ENCODE measurements at places on chromosomes 12 and 14. TPM values are rescaled to one million over a fixed set of nuclear protein-coding genes. Genes with fewer than 3 reads are reported as not detected.

GRCh38 chr14:36363704-36364103, 43.3 kb upstream of the MBIP start:
- H3K36me3 ChIP-seq: no peaks in the 10 kb centered on the region
- no peaks in the 10 kb centered on the region for H3K27me3 ChIP-seq
- no peak overlapping the region for H3K27ac ChIP-seq
- H3K4me1 ChIP-seq: no peaks in the 10 kb centered on the region
- no peak overlapping the region for H3K4me3 ChIP-seq
- no peak for DNase-seq

GRCh38 chr14:67357969-67358354, 1.6 kb downstream of the ATP6V1D start:
- no peak overlapping the region for H3K27ac ChIP-seq
- H3K4me3 ChIP-seq: peak overlapping the region; percentile 97
- no peak for DNase-seq
- H3K27me3 ChIP-seq: no peaks in the 10 kb centered on the region
- peaks cover 9% of the 10 kb centered on the region for H3K4me1 ChIP-seq

GRCh38 chr12:116628989-116629388, 69.8 kb downstream of the MAP1LC3B2 start:
- no peaks in the 10 kb centered on the region for H3K36me3 ChIP-seq
- H3K4me1 ChIP-seq: no peaks in the 10 kb centered on the region
- no peaks in the 10 kb centered on the region for H3K27me3 ChIP-seq
- DNase-seq: no peak
- no peak overlapping the region for H3K4me3 ChIP-seq

DNA sequence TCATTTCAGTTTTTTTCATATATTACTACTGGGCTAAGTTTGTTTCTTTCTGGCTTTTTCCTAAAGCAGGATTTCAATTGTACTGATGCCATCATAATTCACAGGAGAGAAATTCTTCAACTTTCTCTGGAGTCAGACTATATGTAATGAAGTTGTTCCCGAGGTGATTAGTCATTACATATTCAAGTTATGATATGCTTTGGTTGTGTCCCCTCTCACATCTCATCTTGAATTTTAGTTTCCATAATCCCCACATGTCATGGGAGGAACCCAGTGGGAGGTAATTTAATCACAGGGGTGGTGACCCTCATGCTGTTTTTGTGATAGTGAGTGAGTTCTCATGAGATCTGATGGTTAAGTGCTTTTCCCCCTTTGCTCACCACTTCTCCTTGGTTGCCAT, 227.5 kb upstream of the LRIG3 start:
- peak overlapping the region; percentile 24 for H3K4me3 ChIP-seq
- no peaks in the 10 kb centered on the region for H3K36me3 ChIP-seq
- H3K27ac ChIP-seq: no peak overlapping the region

DNA sequence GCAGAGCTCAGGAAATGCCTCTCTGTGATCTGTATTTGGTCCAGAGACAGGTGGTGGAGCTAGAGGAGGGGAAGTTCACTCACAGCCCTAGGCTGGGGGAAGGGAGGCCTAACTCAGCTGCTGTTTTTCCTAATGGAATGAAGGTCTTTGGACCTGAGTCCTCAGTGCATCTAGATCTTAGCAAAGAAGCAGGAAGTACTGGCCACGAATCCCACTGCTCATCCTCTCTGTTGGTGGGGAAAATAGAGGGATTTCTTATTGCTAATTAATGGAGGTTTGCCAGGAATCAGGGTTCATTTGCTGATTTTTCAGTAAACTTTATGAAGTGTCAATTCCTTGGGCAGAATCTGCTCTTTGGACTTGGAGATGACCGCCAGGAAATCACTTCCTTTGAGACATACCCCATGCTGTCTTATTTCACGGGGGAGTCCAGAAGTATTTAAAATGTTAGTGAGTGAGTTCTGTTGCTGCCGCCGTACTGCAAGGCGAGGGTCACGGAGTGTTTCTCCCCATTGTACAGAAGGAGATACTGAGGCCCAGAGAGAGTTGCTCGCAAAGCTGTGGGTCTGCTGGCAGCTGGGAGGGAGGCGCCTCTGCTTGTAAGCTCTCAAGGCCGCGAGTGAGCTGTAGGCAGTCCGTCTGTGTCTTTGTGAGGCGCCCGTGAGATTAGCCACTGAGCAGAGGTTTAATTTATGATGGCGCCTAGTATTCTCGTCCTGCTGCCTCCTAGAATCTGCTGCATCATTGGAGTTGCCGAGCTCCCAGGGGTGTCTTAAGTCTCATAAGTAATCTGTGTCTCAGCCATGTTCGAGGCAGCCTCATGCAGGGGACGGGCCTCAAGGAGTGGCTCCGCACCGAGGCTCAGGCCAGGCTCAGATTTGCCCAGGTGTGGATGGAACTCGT, 88.2 kb downstream of the TSPAN9 start:
- H3K36me3 ChIP-seq: no peaks in the 10 kb centered on the region
- no peaks in the 10 kb centered on the region for H3K27me3 ChIP-seq
- H3K4me3 ChIP-seq: no peak overlapping the region
- DNase-seq: no peak
- no peak overlapping the region for H3K27ac ChIP-seq

- H3K27ac ChIP-seq: no peak overlapping the region
- H3K27me3 ChIP-seq: no peaks in the 10 kb centered on the region
- H3K4me1 ChIP-seq: peaks cover 5% of the 10 kb centered on the region
- DNase-seq: no peak
- H3K4me3 ChIP-seq: no peak overlapping the region
Observed at GRCh38 chr14:89217891-89218290, 199.1 kb downstream of the FOXN3 start.

DNA sequence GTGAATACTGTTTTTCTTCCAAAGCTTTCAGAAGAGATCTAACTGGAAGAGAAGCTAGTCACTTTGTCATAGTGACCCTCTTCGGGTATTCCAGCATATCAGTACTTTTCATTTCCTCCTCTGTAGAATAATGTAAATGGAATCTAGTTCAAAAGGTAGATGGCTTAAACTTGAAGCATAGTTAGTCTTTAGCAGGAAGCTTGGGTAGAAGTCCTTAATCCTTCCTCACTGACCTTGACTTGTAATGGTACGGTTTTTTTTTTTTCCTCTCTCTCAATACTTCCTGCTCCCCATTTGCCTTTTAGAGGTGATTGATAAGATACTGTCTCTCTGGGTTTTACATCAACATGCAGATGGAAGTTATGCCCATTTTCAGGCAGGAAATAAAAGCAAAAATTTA, 1.7 kb downstream of the FBXO34 start:
- H3K27me3 ChIP-seq: no peaks in the 10 kb centered on the region
- DNase-seq: no peak
- peaks cover 12% of the 10 kb centered on the region for H3K36me3 ChIP-seq
- H3K4me1 ChIP-seq: peaks cover 3% of the 10 kb centered on the region

DNA sequence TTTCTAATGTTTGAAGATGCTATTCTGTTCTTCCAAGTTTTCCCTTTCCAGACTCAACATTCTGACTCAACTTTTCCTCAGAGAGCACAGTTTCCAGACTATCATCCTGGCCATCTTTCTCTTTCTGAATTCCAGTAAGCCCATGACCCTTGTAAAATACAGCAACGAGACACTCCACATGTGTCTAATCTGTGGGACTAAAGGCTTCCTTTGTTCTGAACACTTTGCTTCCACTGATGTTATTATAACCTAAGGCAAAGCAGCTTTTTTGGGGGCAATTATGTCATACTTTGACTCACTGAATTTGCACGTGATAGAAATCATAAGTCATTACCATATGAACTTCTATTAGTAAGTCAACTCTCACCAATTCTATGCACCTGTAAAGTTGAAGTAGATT, 6.3 kb upstream of the ART4 start:
- no peaks in the 10 kb centered on the region for H3K36me3 ChIP-seq
- DNase-seq: no peak
- H3K4me1 ChIP-seq: no peaks in the 10 kb centered on the region
- H3K4me3 ChIP-seq: no peak overlapping the region

- DNase-seq: no peak
- H3K27me3 ChIP-seq: peaks cover 9% of the 10 kb centered on the region
- H3K27ac ChIP-seq: no peak overlapping the region
- H3K4me3 ChIP-seq: no peak overlapping the region
- no peaks in the 10 kb centered on the region for H3K36me3 ChIP-seq
Observed at GRCh38 chr14:94659901-94660300, 47.7 kb downstream of the SERPINA3 start.

DNA sequence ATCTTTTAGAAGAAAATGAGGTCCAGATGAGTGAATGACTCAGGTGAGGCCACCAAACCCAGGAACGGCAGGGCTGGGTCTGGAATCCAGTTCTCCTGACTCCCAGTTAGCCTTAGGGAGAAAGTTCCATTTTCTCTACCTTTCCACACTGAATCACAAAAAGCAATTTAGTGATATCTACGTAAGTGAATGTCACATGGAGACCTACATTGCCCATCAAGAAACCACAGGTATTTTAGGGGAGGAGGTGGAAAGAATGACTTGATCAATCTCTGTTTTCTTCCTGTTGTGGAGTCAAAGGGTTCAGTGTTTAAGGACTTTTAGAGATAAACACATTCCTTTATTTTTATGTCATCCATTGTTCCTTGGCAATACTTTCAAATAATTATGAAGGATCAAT, 106.9 kb upstream of the PTPRB start:
- no peaks in the 10 kb centered on the region for H3K4me1 ChIP-seq
- no peak overlapping the region for H3K27ac ChIP-seq
- H3K27me3 ChIP-seq: no peaks in the 10 kb centered on the region
- H3K36me3 ChIP-seq: no peaks in the 10 kb centered on the region

The CCNT1 gene
- 43.0 TPM for total RNA-seq

The DYNC1H1 gene
- 443 TPM for total RNA-seq

The TMEM63C gene
- 0.42 TPM for total RNA-seq

The RFX4 gene
- total RNA-seq: not detected

The LBHD2 gene
- total RNA-seq: not detected
